NCI-H226 (cell line): ENCODE measurements at places on chromosomes 13 and 19.

DNA sequence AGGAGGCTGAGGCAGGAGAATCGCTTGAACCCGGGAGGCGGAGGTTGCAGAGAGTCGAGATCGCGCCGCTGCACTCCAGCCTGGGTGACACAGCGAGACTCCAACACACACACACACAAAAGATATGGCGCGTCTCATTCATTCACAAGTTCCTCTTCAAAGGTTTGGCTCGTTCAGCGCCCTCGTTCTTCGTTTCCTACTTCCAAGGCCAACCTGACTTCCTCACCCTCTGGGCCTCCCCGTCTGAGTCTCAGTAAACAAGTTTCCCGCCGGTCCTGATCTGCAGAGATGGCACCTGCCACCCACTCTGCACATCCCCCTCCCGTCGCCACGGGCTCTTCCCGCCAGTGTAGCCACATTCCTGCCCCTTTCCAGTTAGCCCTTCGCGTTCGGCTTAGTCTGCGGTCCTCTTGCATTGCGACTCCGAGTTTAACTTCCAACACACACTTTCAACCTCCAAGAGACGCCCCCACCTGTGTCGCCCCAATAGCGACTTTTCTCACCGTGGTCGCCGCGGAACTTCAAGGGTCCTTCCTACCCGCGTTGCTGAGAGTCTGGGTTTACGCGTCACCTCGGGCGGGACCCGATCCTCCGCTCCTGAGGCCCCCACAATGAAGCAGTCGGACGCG, 1.3 kb upstream of the BSG start:
- no peak for DNase-seq

- no peak for DNase-seq
Observed at GRCh38 chr13:53241891-53242348, 213.3 kb downstream of the OLFM4 start.

DNA sequence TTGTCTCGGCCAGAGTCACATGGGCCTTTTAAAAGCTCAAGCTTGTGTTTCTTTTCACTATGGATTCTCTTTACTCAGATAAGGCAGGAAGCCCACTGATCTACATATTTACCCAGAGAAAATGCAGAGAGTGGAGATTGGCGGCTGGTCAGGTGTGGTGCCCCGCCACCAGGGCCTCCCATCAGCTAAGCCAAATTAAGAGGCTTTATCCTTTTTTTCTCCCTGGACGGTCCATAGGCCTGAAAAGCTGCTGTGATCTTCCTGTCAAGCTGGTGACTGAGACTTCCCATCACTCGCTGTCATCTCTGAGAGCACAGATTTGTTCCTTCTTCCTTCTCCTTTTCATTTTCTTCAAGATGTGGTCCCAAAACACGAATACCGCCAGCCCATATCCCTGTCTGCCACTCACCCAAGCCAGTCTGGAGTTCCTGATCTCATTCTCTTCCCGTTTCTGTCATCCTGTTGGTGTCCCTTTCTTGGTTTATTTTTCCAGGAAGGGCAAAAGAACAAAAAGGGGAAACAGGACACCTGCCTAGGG, 1.9 kb downstream of the SAFB start:
- DNase-seq: no peak

- DNase-seq: peak; percentile 68
Observed at GRCh38 chr19:10269333-10270179, 1.4 kb upstream of the ICAM1 start.

DNA sequence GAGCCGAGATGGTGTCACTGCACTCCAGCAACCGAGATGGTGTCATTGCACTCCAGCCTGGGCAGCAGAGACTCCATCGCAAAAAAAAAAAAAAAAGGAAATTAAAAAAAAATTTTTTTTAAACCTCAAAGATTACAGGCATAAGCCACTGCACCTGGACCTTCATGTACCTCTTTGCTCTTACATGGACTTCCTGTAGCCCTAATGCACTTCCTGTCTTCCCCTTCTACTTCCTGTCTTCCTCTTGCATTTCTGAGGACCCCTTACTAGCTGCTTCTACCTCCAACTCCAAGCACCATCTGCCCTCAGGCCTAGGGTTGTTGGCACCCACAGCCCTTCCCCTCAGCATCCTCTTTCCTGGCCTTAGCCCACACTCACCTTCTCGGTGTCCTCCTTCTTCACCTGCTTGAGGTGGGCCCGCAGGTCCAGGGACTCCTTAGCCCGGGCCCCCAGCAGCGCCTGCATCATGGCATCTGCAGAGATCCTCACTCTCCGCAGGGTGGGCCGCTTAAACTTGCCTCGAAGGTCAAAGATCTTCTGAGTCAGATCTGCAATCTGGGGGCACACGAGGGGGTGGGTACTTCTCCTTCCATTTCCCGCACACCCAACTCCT, 3.8 kb downstream of the TNNI3 start:
- no peak for DNase-seq

DNA sequence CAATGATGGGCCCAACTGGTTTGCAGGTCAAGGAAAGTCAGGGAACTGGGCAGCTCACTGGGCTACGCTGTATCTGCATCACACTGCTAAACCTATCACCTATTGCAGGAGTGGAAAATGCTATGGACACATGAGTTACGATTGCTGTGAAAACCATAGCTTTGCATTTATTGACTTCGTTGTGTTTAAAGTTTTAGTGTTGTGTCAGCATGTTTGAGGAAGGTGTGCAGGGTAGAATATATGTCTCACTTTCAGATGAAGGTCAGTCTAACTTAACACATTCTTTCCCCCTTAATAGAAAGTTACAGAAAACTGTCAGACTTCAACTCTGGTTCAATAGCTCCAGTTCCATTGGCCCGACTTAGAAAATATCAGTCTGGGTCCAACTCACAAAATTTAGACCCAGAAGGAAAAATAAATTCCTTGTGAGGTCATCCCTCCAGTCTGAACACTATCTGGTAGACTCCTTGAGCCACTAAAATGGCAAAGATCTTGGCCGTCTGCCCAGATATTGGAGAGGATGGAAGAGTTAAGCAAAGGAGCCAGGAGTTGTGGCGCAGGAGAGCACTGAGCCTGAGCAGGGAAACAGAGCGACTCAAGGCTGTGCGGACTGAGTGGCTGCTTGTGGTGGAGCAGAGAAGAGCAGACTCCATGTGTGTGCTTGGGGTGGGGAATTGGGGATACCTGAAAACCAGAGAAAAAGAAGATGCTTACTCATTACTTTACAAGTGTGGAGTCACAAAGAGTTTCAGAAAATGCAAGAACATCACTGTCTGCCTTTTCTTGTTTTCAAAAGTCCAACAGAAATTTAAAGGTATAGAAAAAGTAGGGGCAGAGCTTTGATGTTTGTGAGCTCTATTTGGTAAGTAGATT, 518.5 kb downstream of the FGF9 start:
- no peak for DNase-seq

DNA sequence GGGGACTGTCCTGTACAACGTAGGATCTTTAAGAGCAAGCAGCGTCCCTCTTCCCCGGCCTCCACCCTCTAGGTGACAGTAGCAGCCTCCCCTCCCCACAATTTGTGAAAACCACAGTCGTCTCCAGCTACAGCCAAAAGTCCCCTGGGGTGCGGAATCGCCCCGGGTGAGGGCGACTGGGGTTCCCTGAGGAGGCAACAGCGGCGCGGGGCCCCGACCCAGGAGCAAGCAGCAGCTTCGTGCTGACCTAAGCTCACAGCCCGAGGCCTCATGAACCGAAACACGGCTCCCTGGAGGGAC, 322 bp downstream of the ZNF558 start:
- DNase-seq: no peak

GRCh38 chr13:113875429-113875815, 11.5 kb upstream of the GAS6 start:
- no peak for DNase-seq

DNA sequence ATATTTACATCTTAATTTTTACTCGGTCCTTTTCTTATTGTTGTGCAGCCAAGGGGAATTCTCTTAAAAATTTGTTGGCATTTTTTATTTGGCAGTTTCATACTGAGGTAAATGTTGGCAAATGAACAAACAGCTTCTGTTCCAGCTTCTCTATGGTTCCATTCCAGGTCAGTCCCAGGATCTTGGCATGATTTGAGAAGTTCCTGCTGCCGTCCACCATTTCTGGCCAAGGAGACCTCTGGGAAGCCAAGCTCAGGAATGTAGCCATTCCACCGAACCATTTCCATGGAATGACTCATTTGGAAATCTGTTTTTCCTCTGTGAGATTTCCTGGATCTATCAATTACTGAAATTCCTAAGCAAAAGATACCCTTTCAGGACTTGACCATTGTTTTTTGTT, 43.9 kb downstream of the SLC10A2 start:
- DNase-seq: no peak

DNA sequence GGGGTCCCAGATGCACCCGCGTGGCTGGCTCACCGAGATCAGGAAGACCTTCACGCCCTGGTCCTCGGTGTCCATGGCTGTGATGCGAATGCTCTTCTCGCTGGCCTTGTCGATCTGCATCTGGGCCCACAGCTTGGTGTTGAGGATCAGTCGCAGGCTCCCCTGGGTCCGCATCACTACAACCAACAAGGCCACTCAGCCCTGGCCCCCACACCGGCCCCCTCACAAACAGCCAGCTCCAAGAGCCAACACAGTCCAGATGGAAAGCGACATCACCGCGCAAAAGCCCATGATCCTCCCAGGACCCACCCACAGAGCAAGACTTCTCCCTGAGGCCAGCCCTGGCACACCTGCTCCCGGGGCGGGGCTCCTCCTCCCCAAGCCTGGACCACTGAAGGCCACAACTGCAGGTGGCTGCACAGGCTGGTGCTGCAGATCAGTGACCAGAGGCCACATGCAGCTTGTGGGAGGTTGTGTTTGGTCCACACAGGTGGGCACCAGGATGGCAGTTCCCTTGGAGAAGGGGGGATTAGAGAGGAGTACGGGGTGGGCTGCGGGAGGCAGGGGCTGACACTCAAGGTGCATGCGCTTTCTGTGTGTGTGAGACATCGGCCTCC, 4.5 kb downstream of the CAPS start:
- DNase-seq: no peak

- peak; percentile 35 for DNase-seq
Observed at GRCh38 chr19:4896372-4896771, 6.3 kb downstream of the ARRDC5 start.

GRCh38 chr19:40808497-40808896, 9.5 kb downstream of the EGLN2 start:
- DNase-seq: no peak

- DNase-seq: no peak
Observed at GRCh38 chr13:78602561-78603239, 652 bp downstream of the POU4F1 start.

DNA sequence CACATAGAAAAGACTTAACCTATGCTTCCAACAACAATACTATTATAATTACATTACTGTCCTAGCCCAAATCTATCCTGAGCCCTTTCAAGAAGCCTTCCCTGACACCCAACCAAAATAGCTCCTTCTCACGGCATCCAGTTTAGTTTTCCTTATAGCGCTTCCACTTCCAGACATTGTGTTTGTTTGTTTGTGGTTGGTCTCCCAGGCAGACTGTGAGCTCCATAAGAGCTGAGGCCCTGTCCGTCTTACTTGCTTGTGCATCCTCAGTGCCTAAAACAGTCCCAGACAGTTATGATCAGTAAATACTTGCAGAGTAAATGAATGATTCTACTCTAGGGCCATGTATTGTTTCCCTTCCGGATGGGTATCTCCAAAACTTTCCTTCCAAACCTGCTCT, 68.1 kb upstream of the STARD13 start:
- no peak for DNase-seq

DNA sequence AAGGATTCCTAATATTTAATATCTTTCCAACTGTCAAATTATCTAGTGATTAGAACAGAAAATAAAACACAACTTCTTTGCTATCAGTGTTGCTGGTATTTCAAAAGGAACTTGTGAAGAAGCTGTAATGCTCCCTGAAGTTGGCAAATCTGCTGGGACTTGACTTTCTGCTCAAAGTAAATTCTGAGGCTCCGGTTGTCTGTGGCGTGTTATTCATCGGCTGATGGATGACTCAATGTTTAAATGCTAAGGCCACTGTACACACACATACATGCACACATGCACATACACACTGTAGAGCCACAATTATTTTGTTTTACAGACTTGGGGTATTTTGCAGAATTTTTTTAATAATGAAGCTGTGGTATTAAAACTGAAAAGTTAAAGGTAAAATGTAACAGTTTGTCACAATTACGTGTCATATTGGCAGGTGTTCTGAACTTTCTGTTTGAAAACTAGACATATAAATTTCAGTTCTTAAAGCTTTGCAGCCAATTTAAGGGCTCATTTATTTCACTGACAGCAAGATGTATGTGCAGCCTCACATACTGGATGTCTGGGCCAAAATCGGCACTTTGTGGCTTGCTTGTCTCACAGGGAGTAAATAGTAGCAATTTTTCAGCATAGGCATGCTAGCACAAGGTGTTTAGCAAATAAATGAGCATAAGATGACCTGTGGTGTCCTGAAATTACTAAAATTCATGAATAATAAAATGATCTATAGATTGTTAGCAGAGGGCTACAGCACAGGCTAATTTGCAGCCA, 1691.7 kb upstream of the PCDH20 start:
- DNase-seq: no peak

- DNase-seq: no peak
Observed at GRCh38 chr13:49314344-49314882, 66.7 kb downstream of the CDADC1 start.

- DNase-seq: peak; percentile 97
Observed at GRCh38 chr19:45994998-45995714, at the start of gene CCDC61. Gene CCDC61 (plus strand): TSS chr19:45995467. CDS start chr19:46003019, 7,552 bp downstream.

DNA sequence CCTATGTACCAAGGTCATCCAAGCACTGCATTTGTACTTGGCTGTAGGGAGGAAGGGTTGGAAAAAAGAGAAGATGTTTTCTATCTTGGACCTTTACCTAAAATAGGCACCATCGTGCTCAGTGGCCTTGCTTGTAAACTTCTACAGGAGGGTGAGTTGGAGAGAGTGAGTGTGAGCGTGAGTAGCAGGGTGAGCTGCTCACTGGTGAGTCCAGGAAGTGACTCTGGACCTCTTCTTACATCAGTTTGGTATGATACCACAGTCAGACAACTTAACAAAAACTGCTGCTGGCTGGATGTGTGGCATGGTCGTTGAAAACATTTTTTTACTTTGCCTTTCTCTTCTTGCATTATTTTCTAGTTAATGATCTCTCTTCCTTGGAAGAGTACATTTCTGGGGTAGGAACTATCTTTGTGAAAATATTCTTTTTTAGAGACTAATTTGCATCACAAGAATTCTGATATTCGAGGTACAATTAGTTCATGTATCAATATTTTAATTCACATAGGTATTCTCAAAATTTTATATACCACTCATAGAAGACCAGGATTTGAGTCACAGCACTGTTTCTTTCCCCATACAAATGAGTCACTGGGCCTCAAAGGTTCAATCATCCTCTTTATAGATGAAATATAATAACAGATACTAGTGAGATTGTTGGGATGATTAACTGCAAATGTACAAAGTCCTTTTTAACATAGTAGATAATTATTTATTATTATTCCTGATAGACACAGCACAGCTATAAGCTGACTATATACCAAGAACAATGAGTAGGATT, 651 bp downstream of the SERPINE3 start:
- no peak for DNase-seq
